ENCODE measurements at places on chromosomes 5 and 9. TPM values are rescaled to one million over a fixed set of nuclear protein-coding genes. Genes with fewer than 3 reads are reported as not detected.

LRRC19 gene
- total RNA-seq: not detected

NRARP gene
- 0.29 TPM for total RNA-seq

PRRC2B gene
- total RNA-seq: 79.9 TPM

CAVIN4 gene
- 1.2 TPM for total RNA-seq

CSF2 gene
- total RNA-seq: not detected

CD74 gene
- total RNA-seq: 7.8 TPM

SV2C gene
- not detected for total RNA-seq

JAKMIP2 gene
- total RNA-seq: 0.50 TPM

RMI1 gene
- 14.5 TPM for total RNA-seq

NOL8 gene
- 24.3 TPM for total RNA-seq

FER gene
- total RNA-seq: 25.0 TPM

SETX gene
- total RNA-seq: 72.1 TPM

PCA3 gene
- not detected for total RNA-seq

CCIN gene
- 1.7 TPM for total RNA-seq

CNTNAP3 gene
- 0.15 TPM for total RNA-seq

DMAC1 gene
- total RNA-seq: 7.9 TPM

SPAAR gene
- not detected for total RNA-seq

FRMD3 gene
- total RNA-seq: 0.44 TPM

IGIP gene
- total RNA-seq: 11.9 TPM

ELAVL2 gene
- total RNA-seq: 0.17 TPM

MYMK gene
- total RNA-seq: not detected

CCNI2 gene
- not detected for total RNA-seq

DNAI1 gene
- total RNA-seq: 0.58 TPM

AMACR gene
- total RNA-seq: 18.6 TPM

GRXCR2 gene
- not detected for total RNA-seq

SLC27A6 gene
- 0.15 TPM for total RNA-seq

AGXT2 gene
- total RNA-seq: 0.17 TPM

LCP2 gene
- not detected for total RNA-seq

CTSV gene
- 1.5 TPM for total RNA-seq

ANKRD18B gene
- 0.87 TPM for total RNA-seq

GPR151 gene
- not detected for total RNA-seq

EHMT1 gene
- total RNA-seq: 57.0 TPM

MYORG gene
- 1.2 TPM for total RNA-seq

DMRT2 gene
- total RNA-seq: not detected

RFX3 gene
- 5.1 TPM for total RNA-seq

Measured in smooth muscle cell of trachea (primary cell).